ENCODE measurements at places on chromosomes 3 and 15.

GRCh38 chr3:107193116-107193515, 184.1 kb upstream of the CCDC54 start:
- no peak for DNase-seq

DNA sequence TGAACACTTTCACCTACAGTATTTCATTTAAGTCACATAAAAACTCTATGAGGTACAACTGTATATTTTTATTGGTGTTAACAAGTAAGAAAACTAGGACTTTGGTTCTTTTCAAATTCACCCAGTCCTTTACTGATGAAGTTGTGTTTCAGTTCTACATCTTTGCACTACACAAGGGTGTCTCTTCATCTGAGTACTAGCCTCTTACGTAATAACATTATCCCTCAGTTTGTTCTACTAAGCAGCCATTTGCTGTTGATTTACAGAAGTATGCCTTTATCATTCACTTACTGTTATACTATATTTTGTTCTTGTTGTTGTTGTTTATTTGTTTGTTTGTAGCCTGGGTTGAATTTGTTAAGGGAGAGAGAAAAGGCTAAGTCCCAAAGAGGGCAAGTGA, 311.9 kb downstream of the PLOD2 start:
- no peak for DNase-seq

DNA sequence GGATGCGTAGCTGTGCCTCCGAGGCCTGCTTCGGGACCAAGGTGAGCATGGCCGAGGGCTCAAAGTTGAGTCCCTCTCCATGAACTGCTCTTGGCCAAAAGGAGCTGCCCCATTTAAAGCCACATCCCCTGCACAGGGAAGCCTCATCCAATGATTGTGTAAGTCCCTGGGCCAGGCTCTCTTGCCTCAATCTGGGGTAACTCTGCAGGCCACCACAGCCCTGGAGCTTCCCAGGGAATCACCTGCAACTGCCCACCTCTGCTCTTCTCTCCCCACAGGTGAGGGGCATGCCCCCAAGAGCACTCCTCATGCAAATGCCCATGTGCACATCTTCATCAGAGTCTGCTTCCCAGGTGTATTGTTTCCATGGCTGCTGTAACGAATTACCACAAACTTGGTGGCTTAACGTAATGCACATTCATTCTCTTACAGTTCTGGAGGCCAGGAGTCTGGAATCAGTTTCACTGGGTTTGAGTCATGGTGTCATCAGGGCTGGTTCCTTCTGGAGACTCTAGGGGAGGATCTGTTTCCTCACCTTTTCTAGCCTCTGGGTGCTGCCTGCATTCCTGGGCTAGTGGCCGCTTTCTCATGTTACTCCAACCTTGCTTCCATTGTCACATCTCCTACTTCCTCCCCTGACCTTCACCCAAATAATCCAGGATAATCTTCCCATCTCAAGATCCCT, 25.0 kb upstream of the LOXL1 start:
- DNase-seq, result no peak

DNA sequence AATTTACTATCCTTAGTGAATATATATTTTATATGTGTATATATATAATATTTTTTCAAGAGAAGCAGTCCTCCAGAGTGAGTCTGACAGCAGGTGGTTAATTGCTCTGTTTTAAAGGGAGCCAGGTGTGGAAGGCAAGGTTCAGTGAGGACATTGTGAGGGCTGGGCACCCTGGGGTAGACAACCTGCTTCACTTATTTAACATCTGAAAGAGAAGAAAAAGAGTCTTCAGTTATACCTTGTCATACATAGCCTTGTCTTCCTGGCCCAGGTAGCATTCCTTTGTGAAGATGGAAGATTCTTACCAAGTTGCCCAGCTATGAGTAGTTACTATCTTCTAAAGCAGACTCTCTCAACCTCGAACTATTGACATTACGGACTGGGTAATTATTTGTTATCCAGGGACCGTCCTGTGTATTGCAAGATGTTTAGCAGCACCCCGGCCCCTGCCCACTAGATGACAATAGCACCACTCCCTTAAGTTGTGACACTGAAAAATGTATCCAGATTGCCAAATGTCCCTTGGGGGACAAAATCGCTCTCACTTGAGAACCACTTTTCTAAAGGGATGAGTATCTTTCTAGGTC, 336.0 kb upstream of the TRIM42 start:
- DNase-seq, result no peak

GRCh38 chr3:130260918-130261317, 84.6 kb upstream of the COL6A5 start:
- DNase-seq, result no peak

GRCh38 chr15:94324117-94324826, 92.9 kb downstream of the MCTP2 start:
- DNase-seq, result peak; percentile 47

DNA sequence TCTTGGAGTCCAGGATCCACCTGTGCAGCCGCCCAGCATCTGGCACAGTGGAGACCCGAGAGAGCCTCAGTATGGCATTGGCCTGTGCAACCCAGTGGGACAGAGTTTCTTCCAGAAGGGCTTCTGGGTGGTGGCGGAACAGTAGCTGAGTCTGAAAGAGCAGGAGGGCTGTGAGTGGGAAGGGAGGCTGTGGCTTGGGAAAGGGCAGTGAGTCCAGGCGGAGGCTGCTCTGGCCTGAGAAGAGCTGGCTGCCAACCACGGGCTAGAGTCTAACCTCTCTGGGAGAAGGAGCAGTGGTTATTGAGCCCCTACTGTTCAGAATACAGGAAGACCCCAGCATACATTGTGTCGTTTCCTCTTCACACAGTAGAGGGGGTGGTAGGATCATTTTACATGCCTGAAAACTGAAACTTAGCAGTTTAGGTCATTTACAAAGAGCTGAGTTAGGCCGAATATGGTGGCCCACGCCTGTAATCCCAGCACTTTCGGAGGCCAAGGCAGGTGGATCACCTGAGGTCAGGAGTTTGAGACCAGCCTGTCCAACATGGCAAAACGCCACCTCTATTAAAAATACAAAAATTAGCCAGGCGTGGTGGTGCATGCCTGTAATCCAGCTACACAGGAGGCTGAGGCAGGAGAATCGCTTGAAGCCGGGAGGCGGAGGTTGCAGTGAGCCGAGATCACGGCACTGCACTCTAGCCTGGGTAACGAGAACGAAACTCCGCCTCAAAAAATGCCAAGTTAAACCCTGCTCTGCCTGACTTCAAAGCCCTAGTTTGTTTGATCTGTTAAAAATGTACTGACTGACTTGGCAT, 3.2 kb downstream of the AEN start:
- DNase-seq, result no peak

DNA sequence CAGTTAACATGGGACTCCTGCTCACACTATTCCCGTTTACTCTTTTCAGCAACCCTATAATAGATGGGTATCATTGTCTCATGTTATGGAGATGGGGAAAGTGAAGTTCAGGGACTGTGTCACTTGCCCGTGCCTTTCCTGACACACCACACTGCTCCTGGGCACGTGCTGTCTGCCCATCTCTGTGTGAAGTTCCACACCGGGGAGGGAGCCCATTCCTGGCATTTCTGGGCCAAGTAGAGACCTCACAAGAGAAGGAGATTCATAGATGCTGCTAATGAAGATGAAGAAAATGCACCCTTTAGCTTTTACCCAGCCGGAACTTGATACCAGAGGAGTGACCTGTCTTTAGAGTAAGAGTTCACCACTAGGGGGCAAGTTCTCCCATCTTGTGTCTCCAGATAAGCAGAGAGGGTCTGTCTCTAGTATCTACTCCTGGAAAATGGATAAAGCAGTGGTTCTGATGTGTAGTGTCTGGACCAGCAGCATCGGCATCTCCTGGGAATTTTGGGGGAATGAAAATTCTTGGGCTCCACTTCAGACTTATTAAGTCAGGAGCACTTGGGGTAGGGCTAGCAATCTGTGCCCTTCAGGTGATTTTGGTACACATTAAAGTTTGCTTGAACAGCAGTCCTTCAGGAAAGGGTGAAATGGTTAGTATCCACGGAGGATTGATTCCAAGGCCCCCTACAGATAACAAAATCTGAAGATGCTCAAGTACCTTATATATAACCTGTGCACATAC, 2.0 kb upstream of the TOPBP1 start:
- DNase-seq, result peak; percentile 40

- DNase-seq, result no peak
These were observed 12.7 kb downstream of the IL17RD start for GRCh38 chr3:57152151-57153143.

Data from activated CD4-positive, alpha-beta T cell treated with anti-CD3 and anti-CD28 coated beads, Interleukin-2, amount 50 U/mL, for 24 hours (primary cell).